ENCODE measurements at places on chromosomes 2 and 18. TPM values are rescaled to one million over a fixed set of nuclear protein-coding genes. Genes with fewer than 3 reads are reported as not detected.

MPPE1 gene
- total RNA-seq = 22.1 TPM

LRRC30 gene
- total RNA-seq = not detected

ADRA2B gene
- total RNA-seq = 6.6 TPM

RAB27B gene
- 0.60 TPM for total RNA-seq

CXCR4 gene
- total RNA-seq = 1.3 TPM

TPGS2 gene
- 151 TPM for total RNA-seq

GPR39 gene
- total RNA-seq = 0.63 TPM

DNA sequence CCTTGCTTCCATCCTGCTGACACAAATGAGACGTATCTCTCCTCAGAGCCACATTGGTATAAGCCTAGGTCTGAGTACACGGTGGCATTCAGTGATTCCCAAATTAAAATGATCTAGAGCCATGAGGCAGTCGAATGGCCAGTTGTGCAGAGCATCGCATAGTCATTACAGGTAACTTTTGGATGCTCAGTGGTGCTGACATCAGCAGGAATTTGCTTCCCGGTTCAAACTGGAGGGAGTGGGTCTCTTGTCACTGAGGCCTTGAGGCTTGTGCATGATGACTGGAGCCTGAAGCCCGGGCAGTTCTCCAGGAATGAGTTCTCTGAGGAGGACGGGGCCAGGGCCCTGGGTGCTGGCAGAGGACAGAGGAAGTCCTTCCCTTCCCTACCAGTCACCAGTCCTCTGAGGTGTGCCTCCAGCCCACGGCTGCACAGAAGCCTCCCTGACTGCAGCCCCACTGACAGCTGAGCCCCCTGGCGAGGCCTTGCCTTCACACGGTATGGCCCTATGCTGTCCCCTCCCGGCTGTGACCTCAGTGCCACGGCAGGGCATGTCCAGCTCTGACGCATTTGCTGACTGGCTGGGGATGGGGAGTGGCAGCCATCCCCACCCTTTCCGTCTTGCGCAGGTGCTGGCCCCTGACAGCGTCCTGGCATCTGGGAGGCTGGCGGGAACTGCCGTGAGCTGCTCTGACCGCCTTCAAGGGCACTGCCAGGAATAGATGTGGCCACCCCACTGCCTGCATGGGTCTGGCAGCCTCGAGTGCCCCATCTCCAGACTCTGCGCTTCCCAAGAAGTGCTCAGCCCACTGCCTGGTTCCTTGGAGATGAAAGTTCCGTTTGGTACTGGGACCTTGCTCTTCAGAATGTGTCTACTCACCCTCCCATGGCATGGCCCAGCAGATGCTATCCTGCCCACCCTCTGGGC lies 117.4 kb downstream of the CELF4 start:
- no peak overlapping the region for H3K4me3 ChIP-seq
- no peak for DNase-seq
- H3K27ac ChIP-seq = no peak overlapping the region
- no peaks in the 10 kb centered on the region for H3K27me3 ChIP-seq

DNA sequence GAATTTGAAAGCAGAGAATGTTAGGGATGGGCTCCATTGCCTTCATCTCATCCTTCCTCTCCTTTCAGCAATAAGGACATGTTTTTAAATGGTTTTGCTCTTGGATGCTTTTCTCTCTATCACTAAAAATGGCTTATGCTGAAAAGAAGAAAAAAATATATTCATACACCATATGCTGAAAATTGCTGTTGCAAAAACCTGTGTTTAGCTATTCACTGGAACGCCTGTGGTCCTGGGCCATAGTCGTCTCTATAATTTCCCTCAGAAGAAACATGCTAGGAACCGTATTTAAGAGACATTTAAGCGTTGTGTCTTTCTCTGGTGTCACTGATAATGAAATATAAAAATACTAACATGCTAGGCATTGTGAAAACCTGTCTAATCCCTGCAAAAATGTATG lies 324.9 kb downstream of the TSN start:
- H3K27me3 ChIP-seq = no peaks in the 10 kb centered on the region
- peaks cover 1% of the 10 kb centered on the region for H3K4me1 ChIP-seq
- no peaks in the 10 kb centered on the region for H3K36me3 ChIP-seq
- no peak for DNase-seq

DNA sequence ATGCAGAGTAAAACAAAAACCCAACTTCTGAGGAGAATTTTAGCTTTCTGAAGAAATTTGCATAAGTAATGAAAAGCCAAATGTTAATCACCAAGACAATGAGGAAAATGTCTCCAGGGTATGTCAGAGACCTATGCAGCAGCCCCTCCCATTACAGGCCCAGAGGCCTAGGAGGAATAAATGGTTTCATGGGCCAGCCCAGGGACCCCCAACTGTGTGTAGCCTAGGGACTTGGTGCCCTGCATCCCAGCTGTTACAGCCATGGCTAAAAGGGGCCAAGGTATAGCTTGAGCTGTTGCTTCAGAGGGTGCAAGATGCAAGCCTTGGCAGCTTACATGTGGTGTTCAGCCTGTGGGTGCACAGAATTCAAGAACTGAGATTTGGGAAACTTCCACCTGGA lies 1256.9 kb upstream of the PIK3C3 start:
- H3K36me3 ChIP-seq = no peaks in the 10 kb centered on the region
- no peak for DNase-seq
- H3K27ac ChIP-seq = no peak overlapping the region
- no peaks in the 10 kb centered on the region for H3K27me3 ChIP-seq
- H3K4me3 ChIP-seq = no peak overlapping the region
- no peaks in the 10 kb centered on the region for H3K4me1 ChIP-seq

- DNase-seq = no peak
- no peaks in the 10 kb centered on the region for H3K36me3 ChIP-seq
- no peaks in the 10 kb centered on the region for H3K4me1 ChIP-seq
- H3K4me3 ChIP-seq = no peak overlapping the region
- no peak overlapping the region for H3K27ac ChIP-seq
Observed at GRCh38 chr18:79520478-79521390, 125.0 kb downstream of the NFATC1 start.

DNA sequence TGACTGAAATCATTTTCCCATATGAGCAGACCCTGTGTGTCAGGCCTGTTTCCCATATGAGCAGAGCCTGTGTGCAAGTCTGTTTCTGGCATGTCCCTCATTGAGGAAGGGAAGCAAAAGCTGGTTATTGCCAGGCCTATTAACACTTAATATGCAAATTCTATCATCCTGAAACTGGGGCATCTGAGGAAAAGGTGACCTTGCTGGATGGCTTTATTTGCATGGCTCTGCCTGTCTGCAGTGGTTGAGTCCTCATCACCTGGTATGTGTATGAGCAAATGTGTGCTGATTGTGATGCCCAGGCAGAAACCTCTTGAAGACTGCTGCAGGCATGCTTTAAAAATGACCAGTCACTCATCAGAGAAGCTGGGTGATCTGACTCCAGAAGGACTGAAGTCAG lies 31.2 kb downstream of the EIF4E2 start:
- no peaks in the 10 kb centered on the region for H3K27me3 ChIP-seq
- no peak overlapping the region for H3K4me3 ChIP-seq
- no peak overlapping the region for H3K27ac ChIP-seq
- H3K4me1 ChIP-seq = no peaks in the 10 kb centered on the region
- H3K36me3 ChIP-seq = peaks cover 8% of the 10 kb centered on the region

GRCh38 chr2:108961796-108962195 lies 27.2 kb downstream of the EDAR start:
- H3K36me3 ChIP-seq = no peaks in the 10 kb centered on the region
- no peak overlapping the region for H3K4me3 ChIP-seq
- no peaks in the 10 kb centered on the region for H3K27me3 ChIP-seq
- H3K4me1 ChIP-seq = peaks cover 2% of the 10 kb centered on the region
- no peak for DNase-seq
- no peak overlapping the region for H3K27ac ChIP-seq

GRCh38 chr2:232882505-232883115 lies 12.5 kb downstream of the SNORC start:
- no peak overlapping the region for H3K27ac ChIP-seq

- no peak for DNase-seq
- H3K27me3 ChIP-seq = no peaks in the 10 kb centered on the region
- no peaks in the 10 kb centered on the region for H3K36me3 ChIP-seq
- peaks cover 14% of the 10 kb centered on the region for H3K4me1 ChIP-seq
Observed at GRCh38 chr2:20565623-20566236, 85.2 kb downstream of the HS1BP3 start.

DNA sequence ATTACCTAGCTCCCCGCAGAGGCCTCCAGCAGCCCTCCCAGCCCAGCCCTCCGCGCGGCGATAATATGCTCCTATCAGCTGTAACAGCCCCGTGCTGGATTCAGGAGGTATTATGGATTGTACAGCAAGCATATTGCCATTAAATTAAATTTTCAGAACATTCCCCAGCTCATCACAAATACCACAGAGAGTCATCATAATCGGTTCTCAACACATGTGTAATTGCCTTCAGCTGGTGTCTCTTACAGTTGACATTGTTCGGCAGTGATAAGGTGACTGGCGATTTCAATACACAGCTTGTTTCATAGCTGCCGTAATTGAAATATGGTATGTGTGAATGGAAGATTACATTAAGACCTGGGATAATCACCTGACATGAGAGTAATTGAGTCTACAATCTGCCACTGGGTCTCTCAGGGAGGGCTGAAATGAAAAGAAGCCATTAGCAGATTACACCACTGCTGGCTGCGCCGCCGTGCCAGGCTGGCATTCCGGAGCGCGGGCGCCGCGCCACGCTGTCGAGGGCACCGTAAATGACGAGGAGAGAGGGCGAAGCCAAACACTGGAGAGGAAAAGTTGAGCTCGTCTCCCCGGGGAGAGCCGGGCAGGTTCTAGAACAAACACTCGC lies 549.4 kb upstream of the SALL3 start:
- H3K4me1 ChIP-seq = no peaks in the 10 kb centered on the region
- no peak overlapping the region for H3K4me3 ChIP-seq
- no peaks in the 10 kb centered on the region for H3K36me3 ChIP-seq
- no peaks in the 10 kb centered on the region for H3K27me3 ChIP-seq
- no peak overlapping the region for H3K27ac ChIP-seq

DNA sequence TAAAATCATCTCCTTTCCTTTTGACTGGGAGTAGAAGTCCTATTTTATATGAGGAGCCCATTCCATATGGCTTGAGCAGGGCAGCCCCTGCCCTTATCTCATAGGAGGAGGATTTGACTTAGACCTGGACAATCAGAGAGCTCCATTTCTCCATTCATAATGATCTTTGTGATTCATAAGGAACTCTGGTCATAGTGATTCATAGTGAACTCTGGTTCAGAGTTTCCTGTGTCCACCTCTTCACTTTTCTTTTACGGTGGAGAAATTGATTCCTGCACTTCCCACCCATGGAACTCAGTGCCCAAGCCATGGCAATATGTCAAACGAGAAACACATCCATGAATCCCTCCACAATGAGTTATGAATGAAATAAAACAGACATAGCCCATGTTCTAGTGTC lies 12.8 kb upstream of the MYO3B start:
- H3K4me1 ChIP-seq = peaks cover 6% of the 10 kb centered on the region
- no peaks in the 10 kb centered on the region for H3K27me3 ChIP-seq
- H3K36me3 ChIP-seq = no peaks in the 10 kb centered on the region
- H3K4me3 ChIP-seq = no peak overlapping the region
- no peak overlapping the region for H3K27ac ChIP-seq

DNA sequence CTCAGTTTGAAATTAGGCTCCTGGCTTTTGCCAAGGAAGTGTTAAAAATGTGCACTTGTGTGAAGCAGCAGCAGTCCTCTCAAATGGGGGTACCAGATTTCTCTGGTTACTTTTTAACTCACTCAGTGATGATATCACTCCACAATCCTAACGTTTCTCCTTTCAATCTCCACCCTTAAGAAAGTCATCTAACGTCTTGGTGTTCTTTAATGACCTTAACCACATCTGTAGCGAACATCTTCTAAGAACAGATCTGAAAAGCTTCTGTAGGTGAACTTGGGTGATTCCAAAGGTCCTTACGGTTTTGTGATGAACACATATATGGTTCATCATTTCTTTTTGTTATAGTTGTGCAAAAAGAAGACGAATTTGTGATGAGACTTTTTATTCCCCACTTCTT lies 73.2 kb downstream of the DOCK10 start:
- H3K36me3 ChIP-seq = no peaks in the 10 kb centered on the region
- no peaks in the 10 kb centered on the region for H3K27me3 ChIP-seq
- H3K27ac ChIP-seq = no peak overlapping the region
- no peaks in the 10 kb centered on the region for H3K4me1 ChIP-seq
- no peak overlapping the region for H3K4me3 ChIP-seq
- no peak for DNase-seq

DNA sequence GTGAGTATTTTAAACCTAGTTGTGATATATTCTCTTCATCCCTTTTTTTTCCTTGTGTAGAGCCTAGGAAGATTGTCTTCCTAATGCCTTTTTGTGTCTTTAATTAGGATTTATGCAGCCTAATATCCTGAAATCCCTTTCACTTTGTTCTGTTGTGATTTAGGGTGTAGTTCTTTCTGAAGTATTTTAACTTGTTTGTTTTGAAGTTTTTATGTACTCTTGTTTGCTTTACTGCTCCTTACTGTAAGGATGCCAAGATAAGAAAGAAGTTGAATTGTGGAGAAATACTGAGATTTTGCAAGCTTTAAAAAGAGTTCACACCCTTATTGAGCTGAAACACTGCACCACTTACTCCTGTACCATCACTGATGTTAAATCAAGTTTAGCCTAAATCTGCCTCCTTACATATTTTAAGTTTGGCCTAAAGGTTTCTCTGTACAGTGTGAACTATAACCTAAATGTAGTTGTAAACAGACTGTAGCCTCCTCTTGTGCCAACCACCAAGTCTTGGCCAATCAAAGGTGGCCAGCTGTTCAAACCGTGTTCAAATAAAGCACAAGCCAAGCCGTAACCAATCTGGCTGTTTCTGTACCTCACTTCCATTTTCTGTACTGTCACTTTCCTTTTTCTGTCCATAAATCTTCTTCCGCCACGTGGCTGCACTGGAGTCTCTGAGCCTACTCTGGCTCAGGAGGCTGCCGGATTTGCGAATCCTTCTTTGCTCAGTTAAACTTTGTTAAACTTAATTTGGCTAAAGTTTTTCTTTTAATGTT lies 17.7 kb upstream of the ACOXL start:
- H3K27me3 ChIP-seq = no peaks in the 10 kb centered on the region
- H3K4me3 ChIP-seq = no peak overlapping the region
- no peak for DNase-seq
- H3K27ac ChIP-seq = no peak overlapping the region

Measured in H1 (cell line).